Smooth muscle cell of bladder (primary cell): ENCODE measurements at places on chromosomes 2 and 18. TPM values are rescaled to one million over a fixed set of nuclear protein-coding genes. Genes with fewer than 3 reads are reported as not detected.

The ALLC gene
- not detected in 2 replicates for total RNA-seq

The EPC2 gene
- 17.7 and 18.2 TPM in 2 replicates for total RNA-seq

The ANKRD29 gene
- total RNA-seq: 6.5 and 7.3 TPM in 2 replicates

The MGAT4A gene
- total RNA-seq: 0.28 and 0.74 TPM in 2 replicates

The KCNF1 gene
- total RNA-seq: 0.14 TPM in 1 of 2 replicates, not detected in the other

The FHOD3 gene
- total RNA-seq: 6.1 and 16.9 TPM in 2 replicates

The GNLY gene
- total RNA-seq: not detected in 2 replicates

The KCNG3 gene
- under 0.01 TPM in 1 of 2 replicates, not detected in the other for total RNA-seq

The NLRC4 gene
- total RNA-seq: not detected in 2 replicates

The TBR1 gene
- under 0.01 TPM in 1 of 2 replicates, not detected in the other for total RNA-seq

The HOXD13 gene
- 0.09 and 0.28 TPM in 2 replicates for total RNA-seq
